ENCODE measurements at places on chromosomes 7 and 10.

- DNase-seq, result no peak
Measured at GRCh38 chr7:122944682-122945303, 50.7 kb downstream of the TAS2R16 start.

GRCh38 chr7:96832092-96832662, 122.5 kb upstream of the SEM1 start:
- no peak for DNase-seq

- DNase-seq, result no peak
Measured at GRCh38 chr10:93917821-93918220, 24.0 kb downstream of the SLC35G1 start.

DNA sequence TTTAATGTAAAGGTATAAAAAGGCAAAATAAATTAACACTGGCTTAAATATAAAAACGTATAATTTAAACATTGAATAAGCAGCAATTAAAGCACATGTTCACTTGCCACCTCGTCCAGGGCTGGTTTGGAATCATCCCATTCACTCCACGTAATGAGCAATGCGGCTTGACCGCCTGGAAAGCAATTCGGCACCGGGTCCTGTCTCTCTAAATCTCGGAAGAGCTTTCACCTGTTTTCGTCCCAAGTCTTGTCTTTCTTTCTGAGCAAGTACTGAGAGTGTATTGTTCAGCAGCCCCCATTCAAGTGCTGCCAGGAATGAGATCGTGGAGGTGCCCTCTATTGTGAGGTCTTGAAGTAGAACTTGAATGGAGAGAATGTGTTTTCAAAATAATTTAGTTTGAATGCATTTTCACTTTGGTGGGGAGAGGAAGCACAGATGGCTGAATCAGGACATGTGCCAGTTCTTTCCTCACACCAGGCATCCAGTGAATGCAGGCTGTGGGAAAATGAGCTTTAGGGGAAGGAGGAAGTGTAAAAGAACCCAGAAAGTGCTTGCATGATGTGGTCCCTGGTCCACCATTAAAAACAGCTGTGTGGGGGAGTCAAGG, 515.2 kb downstream of the REEP3 start:
- no peak for DNase-seq

GRCh38 chr7:142140401-142140959, 29.0 kb downstream of the MGAM2 start:
- DNase-seq, result no peak

- no peak for DNase-seq
Measured at GRCh38 chr10:110361800-110362456, 57.2 kb upstream of the SMNDC1 start.

GRCh38 chr10:7243873-7244272, 167.0 kb downstream of the SFMBT2 start:
- no peak for DNase-seq

GRCh38 chr10:102453502-102453901, 2.2 kb upstream of the C10orf95 start:
- DNase-seq, result no peak

DNA sequence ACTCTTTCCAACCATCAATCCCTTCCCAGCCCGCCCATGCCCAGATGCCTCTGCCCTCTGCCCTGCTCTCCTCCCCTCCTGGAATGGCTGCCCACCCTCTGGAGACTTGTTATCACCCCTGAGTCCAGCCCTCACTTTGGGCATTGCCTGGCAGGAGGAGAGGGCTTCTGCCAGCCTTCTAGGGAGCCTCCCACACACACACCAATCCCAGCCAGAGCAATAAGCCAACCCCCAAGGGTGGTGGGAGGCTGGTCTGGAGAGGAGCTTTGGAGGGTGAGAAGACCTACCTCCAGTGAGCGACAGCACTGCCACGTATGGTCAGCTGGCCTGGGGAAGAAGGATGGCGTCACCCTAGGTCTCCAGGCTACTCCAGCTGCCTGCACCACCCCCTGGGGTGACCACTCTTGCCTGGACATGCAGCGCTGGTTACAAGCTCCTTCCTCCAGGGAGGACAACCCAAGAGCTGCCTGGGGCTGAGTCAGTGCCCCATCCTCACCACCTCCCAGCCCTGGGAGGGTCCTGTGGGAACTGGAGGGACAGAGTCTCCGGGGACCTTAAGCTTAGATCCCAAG, 8.4 kb downstream of the C10orf105 start:
- no peak for DNase-seq

DNA sequence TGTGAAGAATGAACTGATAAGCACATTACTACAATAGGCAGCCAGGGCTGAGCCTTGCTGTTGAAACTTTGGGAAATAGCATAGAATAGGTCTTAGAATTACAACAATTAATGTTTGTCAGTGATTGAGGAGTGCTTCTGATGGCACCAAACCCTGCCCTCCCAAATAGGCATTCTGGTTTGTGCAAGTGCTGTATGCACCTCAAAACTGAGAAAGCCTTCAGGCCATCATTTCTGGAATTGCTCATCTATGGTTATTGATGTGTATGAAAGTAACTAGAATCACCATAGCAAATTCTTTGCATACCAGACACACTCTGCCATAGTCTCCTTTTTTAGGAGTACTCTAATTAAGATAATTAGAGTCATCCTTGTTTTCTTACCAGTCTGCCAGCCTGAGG, 585.0 kb upstream of the MBL2 start:
- DNase-seq, result no peak

- no peak for DNase-seq
Measured at GRCh38 chr10:30231071-30231652, 117.9 kb downstream of the MTPAP start.

- no peak for DNase-seq
Measured at GRCh38 chr10:62224606-62225005, 44.0 kb downstream of the RTKN2 start.

GRCh38 chr7:149719912-149720335, 53.5 kb downstream of the ZNF467 start:
- DNase-seq, result no peak

DNA sequence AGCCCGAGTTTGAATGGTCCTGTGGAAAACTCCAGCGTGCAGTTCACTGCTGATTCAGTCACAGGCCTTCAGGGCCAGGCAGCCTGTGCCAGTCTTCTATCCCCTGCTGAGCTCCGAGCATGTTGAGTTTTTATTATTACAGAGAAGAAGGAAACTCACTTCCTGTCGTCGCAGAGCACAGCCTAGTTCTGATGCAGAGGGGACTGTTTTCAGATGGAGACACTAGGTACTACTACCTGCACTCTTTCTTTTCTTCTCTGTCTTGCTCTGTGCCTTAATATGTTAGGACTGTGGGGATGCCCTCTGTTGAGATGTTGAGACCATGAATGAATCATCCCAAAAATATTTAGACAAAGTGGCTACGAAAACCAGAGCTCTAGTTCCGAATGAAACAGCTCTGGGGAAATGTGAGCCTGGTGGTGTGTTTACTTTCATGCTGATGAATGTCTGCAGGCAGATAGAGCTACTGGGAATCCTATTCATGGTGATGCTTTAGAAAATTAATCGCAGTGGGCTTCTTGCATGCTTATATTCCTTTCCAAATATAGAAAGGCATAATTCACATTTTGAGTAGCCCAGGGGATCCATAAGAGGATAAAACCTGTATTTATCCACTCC, 29.6 kb downstream of the CASP7 start:
- DNase-seq, result no peak

DNA sequence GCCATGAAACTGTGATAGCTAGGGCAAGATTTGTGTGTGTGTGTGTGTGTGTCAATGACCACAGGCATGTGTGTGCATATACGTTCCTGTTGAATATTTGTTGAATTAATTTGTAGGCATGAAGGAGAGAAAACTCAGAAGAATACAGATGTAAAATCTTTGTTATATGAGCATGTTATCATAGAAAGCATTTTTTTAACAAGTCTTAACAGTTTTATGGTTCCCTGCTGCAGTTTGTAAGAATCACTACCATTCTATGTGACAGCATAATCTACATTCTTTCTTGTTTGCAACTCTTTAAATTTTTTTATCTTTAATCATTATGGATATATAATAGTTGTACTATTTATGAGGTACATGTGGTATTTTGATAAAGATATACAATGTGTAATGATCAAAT, 130.3 kb downstream of the CD36 start:
- DNase-seq, result no peak

DNA sequence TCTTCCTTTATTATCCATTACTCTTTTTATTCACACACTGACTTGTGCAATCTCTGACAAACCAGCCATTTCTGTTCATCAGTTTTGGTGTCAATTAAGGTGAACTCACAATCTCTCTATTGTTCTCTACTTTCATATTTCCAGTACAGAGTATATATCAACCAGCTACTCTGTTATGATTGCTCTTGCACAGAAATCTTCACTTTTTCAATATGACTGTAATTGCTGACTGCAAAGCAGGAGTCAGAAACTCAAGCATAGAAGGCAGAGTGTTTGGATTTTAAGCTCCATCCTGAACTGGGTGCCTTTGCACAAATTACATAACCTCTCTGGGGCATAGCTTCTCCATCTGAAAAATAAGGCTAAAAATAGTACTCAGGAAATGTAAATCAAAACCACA, 1042.0 kb downstream of the GRM8 start:
- DNase-seq, result no peak

DNA sequence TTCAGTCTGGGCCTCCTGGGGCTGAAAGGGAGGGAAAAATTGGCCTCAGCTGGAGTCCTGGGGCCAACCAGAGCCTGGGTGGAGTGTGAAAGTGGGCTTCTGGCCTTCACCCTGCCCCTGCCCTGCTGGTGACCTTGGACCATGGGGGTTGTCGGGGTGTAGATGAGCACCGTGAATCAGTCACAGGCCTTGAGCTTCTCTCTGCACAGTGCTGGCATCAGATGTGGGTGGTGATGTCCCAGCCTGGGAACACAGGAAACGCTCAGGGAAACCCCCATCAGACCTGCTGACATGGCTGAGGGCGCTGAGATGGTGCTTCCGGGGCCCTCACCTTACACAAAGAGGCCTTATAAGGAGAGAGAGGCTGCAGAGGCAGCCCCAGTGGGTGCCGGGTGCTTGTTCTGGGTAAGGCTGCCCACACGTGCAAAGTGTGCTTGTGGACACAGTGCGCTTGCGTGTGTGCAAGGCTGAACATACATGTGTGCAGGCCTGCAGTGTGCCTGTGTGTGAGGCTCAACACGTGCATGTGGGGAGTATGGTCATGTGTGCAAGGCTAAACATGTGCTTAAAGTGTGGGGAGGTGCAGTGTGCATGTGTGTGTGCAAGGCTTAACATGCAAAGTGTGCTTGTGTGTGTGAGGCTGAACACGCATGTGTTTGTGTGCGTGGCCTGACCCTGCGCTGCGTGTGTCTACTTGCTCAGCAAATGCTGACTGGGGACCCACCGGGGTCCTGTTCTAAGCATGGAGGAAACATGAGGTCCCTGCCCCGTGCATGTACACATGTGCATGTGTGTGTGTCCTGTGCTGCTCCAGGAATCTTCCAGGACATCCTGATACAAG, 6.5 kb downstream of the ARPC1B start:
- peak; percentile 81 for DNase-seq

DNA sequence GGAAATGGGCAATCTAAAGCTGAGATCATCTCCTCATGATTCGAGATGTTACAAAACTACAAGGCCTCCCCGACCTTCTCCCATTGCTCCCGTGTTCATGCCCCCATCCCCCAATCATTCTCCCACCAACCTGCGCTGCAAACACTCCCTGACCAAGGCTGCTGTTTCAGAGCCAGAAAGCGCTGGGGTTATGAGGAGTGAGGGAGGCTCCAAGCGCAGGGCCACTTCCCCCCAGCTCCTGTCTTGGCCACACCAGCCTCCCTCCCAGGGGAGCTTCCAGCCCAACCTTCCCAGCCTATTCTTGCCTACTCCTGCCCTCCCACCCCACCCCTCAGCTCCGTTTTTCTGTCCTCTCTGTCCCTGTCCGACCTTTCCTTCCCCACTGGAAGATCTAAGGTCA, 14.7 kb upstream of the NODAL start:
- no peak for DNase-seq

- DNase-seq, result no peak
Measured at GRCh38 chr7:50146692-50147091, 53.6 kb upstream of the ZPBP start.

GRCh38 chr10:1227510-1228402, 171.6 kb downstream of the WDR37 start:
- DNase-seq, result no peak

DNA sequence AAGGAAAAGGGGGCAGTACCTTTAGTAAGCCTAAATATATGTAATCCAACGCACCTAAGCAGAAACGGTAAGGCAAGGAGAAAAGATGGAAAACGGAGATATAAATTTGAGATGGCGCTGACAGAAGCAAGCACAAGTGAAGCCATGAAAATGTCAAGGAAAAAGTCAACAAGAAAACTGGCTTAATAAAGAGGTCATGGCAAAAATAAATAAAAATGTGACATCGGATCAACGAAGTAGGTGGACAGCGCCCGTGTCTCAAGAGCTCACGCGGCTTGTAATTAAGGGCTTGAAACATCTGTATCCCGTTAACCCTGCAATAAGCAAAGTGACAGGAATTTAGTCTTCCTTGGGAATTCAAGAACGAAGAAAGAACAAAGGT, 611 bp downstream of the NDUFA5 start:
- no peak for DNase-seq

GRCh38 chr7:155645662-155646061, 1.2 kb downstream of the RBM33 start:
- no peak for DNase-seq

DNA sequence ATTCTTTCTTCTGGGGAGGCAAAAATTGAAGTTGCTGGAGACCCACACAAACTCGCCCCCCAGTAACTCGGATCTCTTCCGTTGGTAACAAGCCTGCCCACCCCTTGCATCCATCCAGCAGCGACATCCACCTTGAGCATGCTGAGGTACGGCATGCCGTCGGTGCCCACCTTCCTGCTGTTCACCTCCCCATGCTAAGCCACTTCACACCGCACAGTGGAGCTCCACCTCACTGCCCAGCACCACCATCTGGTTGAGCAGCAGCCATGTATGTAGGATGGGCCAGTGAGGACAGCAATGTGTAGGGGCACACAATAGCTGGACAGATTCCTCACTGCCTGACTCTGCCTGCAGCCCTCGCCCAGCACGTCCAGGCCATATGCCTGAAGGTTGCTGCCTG, 138.1 kb upstream of the ZNF92 start:
- no peak for DNase-seq

- no peak for DNase-seq
Measured at GRCh38 chr7:42137941-42138340, 99.1 kb downstream of the GLI3 start.

DNA sequence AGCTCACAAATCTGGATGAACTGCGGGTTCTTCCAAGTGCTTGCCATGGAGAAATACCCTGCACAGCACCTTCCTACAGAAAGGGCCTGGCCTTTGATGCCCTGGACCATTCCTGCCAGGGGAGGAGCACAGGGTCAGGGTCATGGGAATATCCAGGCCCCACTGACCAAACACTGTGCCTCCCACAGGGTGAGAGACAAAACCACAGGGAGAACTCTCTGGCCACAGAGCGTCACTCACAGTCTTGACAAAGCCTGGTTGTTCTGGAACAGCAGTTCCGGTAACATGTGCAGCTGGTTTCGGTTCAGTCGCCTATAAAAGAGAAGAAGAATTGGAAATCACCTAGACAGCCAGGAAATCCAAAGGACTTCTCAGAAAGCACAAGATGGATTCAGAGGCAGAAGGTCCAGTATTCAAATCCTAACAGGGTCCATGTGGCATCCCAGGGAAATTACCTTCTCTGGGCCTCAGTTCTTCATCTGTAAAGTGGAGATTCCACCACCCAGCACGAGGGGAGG, 28.1 kb downstream of the SLIT1 start:
- DNase-seq, result no peak

GRCh38 chr10:88979153-88979562, 11.4 kb upstream of the FAS start:
- no peak for DNase-seq
